Activated CD4-positive, alpha-beta T cell treated with anti-CD3 and anti-CD28 coated beads for 36 hours (primary cell): ENCODE measurements at places on chromosomes 16 and 17. TPM values are rescaled to one million over a fixed set of nuclear protein-coding genes. Genes with fewer than 3 reads are reported as not detected.

- no peak for DNase-seq
- no peak overlapping the region for H3K4me3 ChIP-seq
- no peak overlapping the region for H3K27ac ChIP-seq
- peaks cover 39% of the 10 kb centered on the region for H3K36me3 ChIP-seq
- H3K4me1 ChIP-seq = peaks cover 4% of the 10 kb centered on the region
Observed at GRCh38 chr17:47603830-47604597, 45.7 kb upstream of the KPNB1 start.

GRCh38 chr16:50037662-50038220 is 12.7 kb downstream of the CNEP1R1 start:
- DNase-seq = no peak
- no peak overlapping the region for H3K27ac ChIP-seq
- peaks cover 8% of the 10 kb centered on the region for H3K36me3 ChIP-seq
- peaks cover 6% of the 10 kb centered on the region for H3K4me1 ChIP-seq
- no peak overlapping the region for H3K4me3 ChIP-seq

- peak overlapping the region; percentile 70 for H3K4me3 ChIP-seq
- H3K36me3 ChIP-seq = no peaks in the 10 kb centered on the region
Observed at GRCh38 chr17:73643001-73643851, 1.0 kb downstream of the SDK2 start.

- H3K4me3 ChIP-seq = no peak overlapping the region
- no peak for DNase-seq
- peaks cover 34% of the 10 kb centered on the region for H3K27me3 ChIP-seq
- H3K36me3 ChIP-seq = no peaks in the 10 kb centered on the region
Observed at GRCh38 chr17:34220045-34220751, 34.9 kb upstream of the CCL2 start.

DNA sequence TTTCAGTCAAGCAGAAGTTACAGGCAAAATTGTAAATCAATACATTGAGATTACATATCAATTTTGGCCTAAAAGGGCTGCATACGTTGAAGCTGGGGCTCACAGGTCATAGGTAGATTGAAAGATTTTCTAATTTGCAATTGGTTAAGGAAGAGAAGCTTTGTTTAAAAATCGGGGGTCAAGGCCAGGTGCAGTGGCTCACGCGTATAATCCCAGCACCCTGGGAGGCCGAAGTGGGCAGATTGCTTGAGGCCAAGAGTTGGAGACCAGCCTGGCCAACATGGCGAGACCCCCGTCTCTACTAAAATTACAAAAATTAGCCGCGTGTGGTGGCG is 68.4 kb downstream of the MARF1 start:
- H3K4me3 ChIP-seq = no peak overlapping the region
- H3K36me3 ChIP-seq = peaks cover 30% of the 10 kb centered on the region
- no peak for DNase-seq
- no peak overlapping the region for H3K27ac ChIP-seq
- no peaks in the 10 kb centered on the region for H3K27me3 ChIP-seq
- H3K4me1 ChIP-seq = peaks cover 29% of the 10 kb centered on the region

DNA sequence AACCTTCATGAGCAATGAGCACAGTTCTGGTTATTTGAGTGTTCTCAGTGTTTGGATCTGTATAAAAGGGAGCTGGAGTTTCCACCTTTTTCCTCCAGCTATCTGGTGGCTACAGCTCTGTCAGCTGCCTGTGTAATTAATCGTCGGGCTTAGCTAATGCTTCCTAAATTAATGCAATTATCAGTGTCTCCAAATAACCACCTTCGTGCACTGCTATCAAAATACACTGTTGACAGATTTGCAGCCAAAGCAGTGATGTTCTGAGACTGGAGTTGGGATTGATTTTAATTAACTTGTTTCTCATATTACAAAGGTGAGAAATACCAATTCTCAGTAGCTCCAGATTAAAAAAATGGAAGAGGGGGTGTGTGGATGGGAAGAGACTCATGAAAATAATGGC is 325.8 kb downstream of the CBLN1 start:
- no peaks in the 10 kb centered on the region for H3K27me3 ChIP-seq
- H3K4me3 ChIP-seq = no peak overlapping the region
- H3K36me3 ChIP-seq = no peaks in the 10 kb centered on the region
- no peak overlapping the region for H3K27ac ChIP-seq

The TVP23A gene
- total RNA-seq = not detected

GRCh38 chr17:3022197-3022596 is 41.2 kb downstream of the OR1D5 start:
- no peaks in the 10 kb centered on the region for H3K4me1 ChIP-seq
- H3K27me3 ChIP-seq = no peaks in the 10 kb centered on the region
- H3K27ac ChIP-seq = no peak overlapping the region
- peaks cover 46% of the 10 kb centered on the region for H3K36me3 ChIP-seq

The CDK10 gene
- total RNA-seq = 78.1 TPM

- H3K27ac ChIP-seq = no peak overlapping the region
- H3K4me1 ChIP-seq = no peaks in the 10 kb centered on the region
- H3K4me3 ChIP-seq = no peak overlapping the region
- no peaks in the 10 kb centered on the region for H3K36me3 ChIP-seq
Observed at GRCh38 chr16:19842426-19843157, 42.1 kb downstream of the GPRC5B start.

DNA sequence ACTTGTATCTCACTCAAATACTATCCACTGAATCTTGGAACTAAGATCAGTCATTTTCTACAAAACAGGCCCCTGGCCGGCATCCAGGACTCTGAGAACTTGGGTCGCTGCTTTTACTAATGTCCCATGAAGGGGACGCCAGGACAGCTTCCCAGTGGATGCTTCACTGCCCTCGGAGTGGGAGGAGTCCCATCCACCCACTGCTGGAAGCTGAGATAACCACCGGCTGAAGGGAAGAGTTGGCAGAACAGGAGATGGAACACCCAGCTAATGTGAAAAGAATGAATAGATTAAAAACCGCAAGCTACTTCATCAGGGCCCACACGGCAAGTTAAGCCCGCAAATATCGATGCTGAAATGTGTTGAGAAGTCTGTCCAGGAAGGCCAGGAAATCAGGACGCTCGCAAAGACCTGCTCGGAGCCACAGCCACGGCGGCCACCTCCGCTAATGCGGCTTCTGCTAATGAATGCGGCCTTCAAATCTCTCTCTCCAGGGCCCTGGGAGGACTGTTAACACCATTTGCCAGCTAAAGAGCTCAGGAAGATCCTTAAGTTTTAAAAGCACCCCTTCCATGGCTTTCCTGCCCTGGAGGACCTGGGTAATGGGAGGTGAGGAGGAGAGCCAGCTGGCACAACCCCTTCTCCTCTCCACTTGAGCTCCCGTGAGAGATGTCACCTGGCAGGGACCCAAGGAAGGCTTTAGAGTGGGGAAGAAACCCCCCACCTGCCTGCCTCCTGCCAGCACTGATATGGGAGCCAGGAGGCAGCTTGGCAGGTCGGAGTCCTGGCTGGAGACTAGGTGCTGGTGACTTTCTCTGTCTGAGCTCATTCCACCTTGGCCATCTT is 226.6 kb upstream of the RPL38 start:
- H3K4me1 ChIP-seq = no peaks in the 10 kb centered on the region
- no peak for DNase-seq
- H3K27me3 ChIP-seq = peaks cover 6% of the 10 kb centered on the region
- H3K4me3 ChIP-seq = no peak overlapping the region
- H3K27ac ChIP-seq = no peak overlapping the region

- H3K4me1 ChIP-seq = peaks cover 15% of the 10 kb centered on the region
- H3K27ac ChIP-seq = peak overlapping the region; percentile 72
- H3K36me3 ChIP-seq = peaks cover 5% of the 10 kb centered on the region
- H3K4me3 ChIP-seq = no peak overlapping the region
Observed at GRCh38 chr16:87947356-87948118, 3.7 kb upstream of the BANP start.

The TP53TG3 gene
- total RNA-seq = 0.83 TPM

The KRTAP2-3 gene
- not detected for total RNA-seq

The PER1 gene
- total RNA-seq = 55.9 TPM

The NGFR gene
- 0.21 TPM for total RNA-seq

- DNase-seq = no peak
- H3K4me3 ChIP-seq = no peak overlapping the region
- peaks cover 5% of the 10 kb centered on the region for H3K27me3 ChIP-seq
- no peaks in the 10 kb centered on the region for H3K36me3 ChIP-seq
- H3K27ac ChIP-seq = no peak overlapping the region
Observed at GRCh38 chr16:83248735-83249463, 558.9 kb upstream of the HSBP1 start.

DNA sequence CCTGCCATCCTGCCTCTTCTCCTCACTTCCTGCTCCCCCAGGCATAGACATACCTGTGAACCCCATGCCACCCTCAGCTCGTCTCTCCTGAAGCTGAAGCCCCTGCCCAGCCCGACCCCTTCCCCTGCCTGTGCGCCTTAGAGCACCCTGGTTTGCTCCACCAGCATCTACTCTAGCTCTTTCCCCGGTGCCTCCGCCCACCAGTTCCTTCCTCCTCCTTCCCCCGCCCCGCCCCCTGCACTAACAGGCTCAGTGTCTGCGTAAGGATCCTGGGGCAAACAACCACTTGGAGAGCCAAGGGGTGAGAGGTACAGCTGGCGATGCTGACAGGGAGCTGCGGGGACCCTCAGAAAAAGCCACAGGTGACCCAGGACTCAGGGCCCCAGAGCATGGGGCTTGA is 1.9 kb downstream of the GPR142 start:
- H3K27me3 ChIP-seq = peaks cover 2% of the 10 kb centered on the region
- peak; percentile 84 for DNase-seq
- peak overlapping the region; percentile 15 for H3K4me3 ChIP-seq
- H3K27ac ChIP-seq = peak overlapping the region; percentile 35

The DHX40 gene
- 22.9 TPM for total RNA-seq

DNA sequence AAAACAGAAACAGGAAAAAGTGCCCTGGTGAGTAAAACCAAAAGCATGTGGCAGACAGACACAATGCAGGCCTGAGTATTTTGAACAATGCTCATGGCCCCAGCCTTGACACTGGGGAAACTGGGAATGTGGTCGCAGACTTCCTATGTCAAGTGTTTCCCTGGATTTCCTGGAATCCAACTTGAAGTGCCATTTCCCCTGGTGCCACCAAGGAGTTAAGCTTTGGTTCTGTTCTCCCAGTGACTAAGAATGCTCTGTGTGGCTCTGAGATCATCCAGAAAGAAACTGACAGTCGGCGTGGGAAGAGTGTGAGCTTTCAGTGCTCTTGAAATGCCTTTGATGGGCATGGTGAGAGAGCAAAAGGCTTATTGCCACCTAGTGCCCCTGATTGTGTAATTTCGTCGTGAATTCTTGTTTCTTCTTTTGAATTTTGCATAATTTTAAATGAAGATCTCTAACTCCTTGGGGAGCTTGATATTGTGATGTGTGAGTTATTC is 96.0 kb downstream of the YPEL2 start:
- peaks cover 3% of the 10 kb centered on the region for H3K27me3 ChIP-seq
- no peak overlapping the region for H3K4me3 ChIP-seq
- H3K4me1 ChIP-seq = peaks cover 25% of the 10 kb centered on the region
- peak; percentile 81 for DNase-seq

DNA sequence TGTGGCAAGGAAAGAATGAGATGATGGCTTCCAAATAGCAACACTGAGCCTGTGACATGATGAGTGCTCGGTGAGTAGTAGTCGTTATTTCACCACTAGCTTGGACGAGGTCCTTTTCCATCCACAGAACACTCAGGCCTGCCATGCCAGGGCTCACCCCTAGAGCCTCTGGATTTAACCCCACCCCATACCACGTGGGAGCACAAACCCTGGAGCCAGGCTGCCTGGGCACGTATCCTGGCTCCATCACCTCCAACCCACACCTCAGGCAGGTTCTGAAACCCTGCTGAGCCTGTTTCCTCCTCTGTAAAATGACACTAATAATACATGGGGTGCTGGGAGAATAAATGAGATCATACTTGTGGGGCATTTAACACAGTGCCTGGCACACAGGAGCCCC is 192.4 kb downstream of the KATNIP start:
- peaks cover 13% of the 10 kb centered on the region for H3K36me3 ChIP-seq
- no peak for DNase-seq
- no peak overlapping the region for H3K27ac ChIP-seq
- no peaks in the 10 kb centered on the region for H3K27me3 ChIP-seq

- H3K27me3 ChIP-seq = no peaks in the 10 kb centered on the region
- peak; percentile 56 for DNase-seq
- H3K36me3 ChIP-seq = peaks cover 7% of the 10 kb centered on the region
- peak overlapping the region; percentile 22 for H3K4me3 ChIP-seq
- peaks cover 75% of the 10 kb centered on the region for H3K4me1 ChIP-seq
Observed at GRCh38 chr17:57604771-57605674, 140.1 kb downstream of the CCDC182 start.

DNA sequence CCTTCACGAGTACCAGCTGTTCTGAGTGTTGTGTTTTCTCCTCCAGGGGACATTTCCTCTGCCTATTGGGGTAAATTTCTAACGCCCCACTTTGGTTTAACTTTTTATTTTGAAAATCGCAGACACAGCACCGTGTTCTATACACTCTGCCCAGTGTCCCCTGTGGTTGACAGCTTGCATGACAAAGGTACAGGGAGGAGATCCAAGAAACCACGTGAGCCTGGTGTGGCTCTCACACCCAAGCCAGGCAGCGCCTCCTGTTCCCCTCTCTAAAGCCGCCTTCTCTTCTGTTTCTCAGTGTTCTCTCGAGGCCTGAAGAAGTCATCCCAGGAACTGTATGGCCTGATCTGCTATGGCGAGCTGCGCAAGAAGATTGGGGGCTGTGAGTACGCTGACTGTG is 25.4 kb downstream of the CRAMP1 start:
- no peak overlapping the region for H3K4me3 ChIP-seq
- DNase-seq = no peak
- H3K36me3 ChIP-seq = peaks cover 40% of the 10 kb centered on the region
- no peaks in the 10 kb centered on the region for H3K4me1 ChIP-seq

GRCh38 chr16:56882077-56882800 is 17.2 kb downstream of the SLC12A3 start:
- H3K4me1 ChIP-seq = no peaks in the 10 kb centered on the region
- no peak overlapping the region for H3K27ac ChIP-seq
- no peaks in the 10 kb centered on the region for H3K36me3 ChIP-seq
- H3K27me3 ChIP-seq = no peaks in the 10 kb centered on the region

DNA sequence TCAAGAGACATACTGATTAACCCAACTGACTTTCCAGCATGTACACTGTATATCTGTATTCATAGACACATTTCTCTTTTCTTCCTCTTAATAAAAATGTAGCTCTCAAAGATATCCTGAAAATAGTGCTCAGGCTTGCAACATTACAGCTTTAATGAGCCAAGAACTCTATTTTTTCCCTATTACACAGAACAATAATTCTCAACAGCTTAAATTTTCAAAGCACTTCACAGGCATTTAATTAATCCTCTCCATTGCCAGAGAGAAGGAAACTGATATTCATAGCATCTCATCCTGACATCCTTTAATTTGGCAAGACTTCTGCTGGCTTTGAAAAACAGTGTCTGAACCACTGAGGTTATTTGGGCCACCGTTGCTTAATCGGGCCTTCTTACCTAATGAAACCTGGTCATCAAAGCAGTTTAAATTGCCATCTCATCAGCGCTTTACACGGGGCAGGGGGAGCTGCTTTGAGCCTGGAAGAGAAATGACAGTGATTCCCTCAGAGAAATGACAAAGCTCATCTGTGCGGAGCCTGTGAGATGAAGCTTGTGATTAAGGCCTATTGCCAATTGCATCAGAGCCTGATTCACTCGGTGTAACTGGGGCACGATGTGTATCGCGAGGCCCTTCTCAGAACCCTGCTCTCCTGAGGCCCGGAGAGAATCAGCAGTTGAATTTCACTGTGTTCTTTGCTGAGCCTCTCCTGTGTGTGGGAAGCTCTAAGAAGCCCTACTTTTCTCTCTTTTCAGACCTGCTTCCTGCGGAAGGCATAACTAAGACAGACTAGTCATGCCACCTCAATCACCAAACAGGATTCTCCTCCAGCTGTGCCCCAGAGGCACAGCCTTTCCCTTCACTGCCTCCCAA is 8.5 kb upstream of the SIAH1 start:
- H3K4me1 ChIP-seq = peaks cover 10% of the 10 kb centered on the region
- H3K4me3 ChIP-seq = no peak overlapping the region
- peak; percentile 46 for DNase-seq

GRCh38 chr16:9135797-9136196 is 44.4 kb downstream of the HAPSTR1 start:
- H3K4me3 ChIP-seq = no peak overlapping the region
- H3K27ac ChIP-seq = no peak overlapping the region
- no peaks in the 10 kb centered on the region for H3K27me3 ChIP-seq
- peaks cover 23% of the 10 kb centered on the region for H3K4me1 ChIP-seq
- peaks cover 1% of the 10 kb centered on the region for H3K36me3 ChIP-seq
